Epithelial cell of prostate (primary cell): ENCODE measurements at places on chromosomes 11 and 22.
A peak's percentile ranks its signal among the peaks of the same experiment; 100 is the strongest.

- DNase-seq, result no peak
Measured at GRCh38 chr11:117037279-117037974, 60.8 kb downstream of the SIK3 start.

DNA sequence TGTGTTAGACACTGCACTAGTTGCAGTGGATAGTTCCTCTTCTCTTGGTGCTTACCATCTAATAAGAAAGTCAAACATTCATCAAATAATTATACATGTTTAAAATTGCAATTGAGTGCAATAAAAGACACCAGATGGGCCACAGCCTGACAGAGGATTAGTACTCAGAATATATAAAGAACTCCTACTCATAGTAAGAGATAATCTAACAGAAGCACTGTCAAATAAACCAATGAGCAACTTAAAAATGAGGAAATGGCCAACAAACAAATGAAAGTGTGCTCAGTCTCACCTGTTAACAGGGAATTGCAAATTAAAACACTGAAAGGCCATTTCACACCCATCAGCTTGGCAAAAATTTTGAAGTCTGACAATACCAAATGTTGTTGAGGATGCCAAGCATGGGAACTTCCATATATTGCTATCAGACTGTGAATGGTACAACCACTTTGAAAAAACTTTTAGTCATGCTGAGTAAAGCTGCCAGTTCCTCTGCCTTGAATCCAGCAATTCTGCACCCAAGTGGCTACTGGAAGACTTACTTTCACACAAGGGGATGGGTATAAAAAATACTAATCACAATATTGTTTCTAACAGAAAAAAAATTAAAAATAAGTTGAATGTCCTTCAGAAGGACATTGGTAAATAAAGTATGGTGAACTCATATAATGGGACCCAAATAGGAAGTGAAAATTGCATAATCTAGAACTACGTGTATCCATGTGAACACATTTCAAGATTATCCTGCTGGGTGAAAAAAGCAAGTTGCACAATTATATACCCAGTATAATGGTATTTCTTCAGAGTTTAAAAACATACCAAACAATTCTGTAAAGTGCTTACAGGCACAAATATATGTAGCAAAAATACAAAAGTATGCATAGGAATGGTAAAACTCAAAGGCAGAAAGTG lies 41.4 kb upstream of the CREB3L1 start:
- DNase-seq, result no peak

GRCh38 chr11:36365907-36366306 lies 69.8 kb downstream of the PRR5L start:
- no peak for DNase-seq

- no peak for DNase-seq
Measured at GRCh38 chr11:19802773-19803293, 90.2 kb downstream of the NAV2 start.

DNA sequence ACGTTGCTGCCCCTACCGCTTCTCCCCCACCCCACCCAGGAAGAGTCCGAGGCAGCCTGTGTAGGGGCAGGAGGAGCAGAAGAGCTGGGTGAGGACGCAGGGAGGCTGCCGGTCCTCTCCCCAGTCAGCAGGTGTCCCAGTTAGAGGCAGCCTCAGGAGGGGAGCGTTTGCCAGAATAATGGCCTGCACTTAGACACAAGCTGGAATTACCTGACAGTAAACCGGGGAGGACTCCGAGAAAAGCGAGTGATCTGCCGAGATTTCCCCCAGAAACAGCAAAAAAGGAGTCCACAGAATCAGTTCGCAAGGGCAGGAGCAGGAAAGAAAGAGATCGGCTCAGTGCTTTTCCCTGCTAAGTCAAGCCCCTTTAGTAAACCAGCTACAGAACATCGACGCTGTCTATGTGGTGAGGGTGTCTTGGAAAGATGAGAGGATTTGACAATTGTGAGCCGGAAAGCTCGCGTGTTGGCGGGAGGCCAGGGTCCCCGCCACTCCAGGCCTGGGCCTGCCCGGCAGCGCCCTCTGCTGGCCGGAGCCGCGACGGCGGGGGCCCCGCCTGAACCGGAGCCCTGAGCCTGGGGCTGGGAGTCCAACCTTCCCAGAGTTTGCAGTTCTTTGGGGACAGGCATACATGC lies 17.7 kb upstream of the THRSP start:
- no peak for DNase-seq

GRCh38 chr11:30917859-30918478 lies 331.8 kb upstream of the MPPED2 start:
- DNase-seq, result no peak

- peak; percentile 84 for DNase-seq
Measured at GRCh38 chr11:20035701-20036601, 124.3 kb downstream of the DBX1 start.

GRCh38 chr11:126711977-126712625 lies 288.5 kb downstream of the KIRREL3 start:
- no peak for DNase-seq

DNA sequence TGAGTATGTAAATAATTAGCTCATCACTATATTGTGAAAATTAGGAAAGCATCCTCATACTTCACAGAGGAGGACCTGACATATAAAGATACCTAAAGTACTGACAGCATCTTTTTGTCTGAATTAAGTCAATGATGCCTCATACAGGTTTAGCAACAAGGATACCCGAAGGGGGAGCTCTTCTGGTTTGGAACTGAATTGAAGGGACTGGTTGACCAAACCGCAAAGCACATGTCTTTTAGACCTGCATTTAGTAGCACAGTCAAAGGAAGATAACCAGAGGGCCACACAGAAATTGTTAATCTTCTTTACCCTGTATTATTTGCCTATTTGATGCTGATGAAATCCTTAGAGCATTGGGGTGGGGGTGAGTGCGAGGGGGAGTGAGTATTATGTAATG lies 12.9 kb upstream of the WT1 start:
- no peak for DNase-seq

DNA sequence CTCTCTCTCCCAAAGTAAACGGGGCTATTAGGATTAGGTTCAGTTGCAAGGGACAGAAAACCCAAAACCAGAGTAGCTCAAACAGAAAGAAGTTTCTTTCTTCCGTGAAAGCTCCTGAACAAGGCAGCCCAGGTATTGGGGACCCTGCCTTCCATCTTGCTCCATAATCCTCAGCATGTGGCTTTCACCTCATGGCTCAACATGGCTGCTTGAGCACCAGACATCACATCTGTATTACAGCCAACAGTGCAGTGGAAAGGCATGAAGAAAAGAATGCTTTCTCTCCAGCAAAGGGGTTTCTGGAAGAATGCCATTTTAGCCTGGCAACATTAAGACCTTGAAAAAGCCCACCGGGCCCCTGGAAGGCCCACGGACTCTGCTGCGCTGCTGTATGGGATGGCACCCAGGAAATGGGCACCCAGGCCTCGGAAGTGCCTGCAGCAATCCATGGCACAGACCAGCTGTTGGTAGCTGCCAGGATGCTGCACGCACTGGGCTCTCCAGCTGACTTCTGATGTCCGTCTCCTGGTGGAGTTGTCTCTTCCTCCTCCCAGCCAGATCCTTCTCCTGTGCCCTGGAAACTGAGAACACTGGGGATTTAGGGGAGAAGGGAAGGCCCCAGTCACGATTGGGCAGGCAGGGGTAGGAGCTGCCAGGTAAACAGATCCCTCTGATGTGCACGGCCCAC lies 22.6 kb downstream of the PDGFB start:
- DNase-seq, result no peak

DNA sequence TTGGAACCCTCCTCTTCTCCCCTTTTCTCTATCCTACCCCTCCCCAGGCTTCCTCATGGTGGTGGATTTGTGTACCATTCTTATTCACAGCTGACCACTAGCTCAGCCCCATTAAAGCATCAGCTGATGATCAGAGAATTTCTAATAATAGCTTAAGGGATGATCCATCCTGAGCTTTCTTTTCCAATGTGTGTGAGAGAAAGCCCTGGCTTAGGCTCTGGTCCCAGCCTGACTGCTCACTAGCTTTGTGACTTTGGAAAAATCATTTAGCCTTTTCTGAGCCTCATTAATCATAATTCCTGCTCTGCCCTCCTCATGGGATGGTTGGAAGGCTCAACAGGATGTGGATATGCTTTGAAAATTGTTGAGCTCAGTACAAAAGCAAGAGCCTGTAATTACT lies 26.3 kb upstream of the CCDC90B start:
- DNase-seq, result no peak

- no peak for DNase-seq
Measured at GRCh38 chr11:12188548-12189317, 78.3 kb downstream of the MICAL2 start.

DNA sequence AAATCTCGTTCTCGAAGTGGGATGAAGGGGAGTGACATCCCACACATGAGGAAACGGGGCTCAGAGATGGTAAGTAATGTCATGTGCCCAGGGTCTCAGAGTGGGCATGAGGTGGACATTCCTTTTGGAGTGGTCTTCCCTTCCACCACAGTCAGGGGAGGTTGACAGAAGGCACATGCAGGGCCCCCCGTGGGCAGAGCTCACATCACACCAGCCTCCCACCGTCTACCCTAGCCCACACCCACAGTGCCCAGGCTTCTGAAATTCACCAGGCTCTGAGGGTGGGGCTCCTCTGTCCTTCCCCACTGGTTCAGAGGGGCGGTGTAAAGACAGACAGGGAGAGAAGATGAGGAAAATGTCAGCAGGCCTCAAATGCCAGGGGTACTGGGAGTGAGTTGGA lies 41.1 kb upstream of the TIMP3 start:
- DNase-seq, result no peak

DNA sequence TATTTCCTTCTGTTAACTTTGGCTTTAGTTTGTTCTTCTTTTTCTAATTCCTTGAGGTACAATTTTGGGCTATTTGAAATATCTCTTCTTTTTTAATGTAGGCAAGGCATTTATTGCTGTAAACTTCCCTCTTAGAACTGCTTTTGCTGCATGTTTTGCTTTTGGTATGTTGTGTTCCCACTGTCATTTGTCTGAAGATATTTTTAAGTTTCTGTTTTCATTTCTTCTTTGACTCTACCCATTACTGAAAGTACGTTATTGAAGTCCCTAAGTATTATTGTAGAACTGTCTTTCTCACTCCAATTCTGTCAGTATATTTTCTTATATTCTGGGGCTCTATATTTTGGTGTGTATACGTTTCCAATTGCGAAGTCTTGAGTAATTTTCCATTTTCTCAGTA lies 77.9 kb downstream of the KCNQ1OT1 start:
- DNase-seq, result no peak

DNA sequence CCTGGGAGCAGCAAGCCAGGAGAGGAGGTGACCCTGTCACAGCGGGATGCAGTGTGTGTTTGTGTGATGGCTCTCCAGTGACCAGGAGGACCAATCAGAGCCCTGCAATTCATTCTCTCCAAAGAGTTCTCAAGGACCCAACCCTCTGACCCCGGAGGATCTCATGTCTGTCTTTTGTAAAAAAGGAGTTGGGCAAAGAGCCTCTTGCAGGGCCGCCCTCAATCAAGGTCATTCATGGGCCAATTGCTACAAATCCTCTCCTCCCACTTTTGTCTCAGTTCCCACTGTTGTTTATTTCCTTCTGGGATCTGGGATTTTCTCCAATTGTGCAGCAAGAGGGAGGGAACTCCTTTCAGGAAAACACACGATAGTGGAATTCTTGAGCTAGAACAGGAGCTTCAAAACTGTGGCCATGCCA lies 4.0 kb downstream of the TECTA start:
- no peak for DNase-seq

DNA sequence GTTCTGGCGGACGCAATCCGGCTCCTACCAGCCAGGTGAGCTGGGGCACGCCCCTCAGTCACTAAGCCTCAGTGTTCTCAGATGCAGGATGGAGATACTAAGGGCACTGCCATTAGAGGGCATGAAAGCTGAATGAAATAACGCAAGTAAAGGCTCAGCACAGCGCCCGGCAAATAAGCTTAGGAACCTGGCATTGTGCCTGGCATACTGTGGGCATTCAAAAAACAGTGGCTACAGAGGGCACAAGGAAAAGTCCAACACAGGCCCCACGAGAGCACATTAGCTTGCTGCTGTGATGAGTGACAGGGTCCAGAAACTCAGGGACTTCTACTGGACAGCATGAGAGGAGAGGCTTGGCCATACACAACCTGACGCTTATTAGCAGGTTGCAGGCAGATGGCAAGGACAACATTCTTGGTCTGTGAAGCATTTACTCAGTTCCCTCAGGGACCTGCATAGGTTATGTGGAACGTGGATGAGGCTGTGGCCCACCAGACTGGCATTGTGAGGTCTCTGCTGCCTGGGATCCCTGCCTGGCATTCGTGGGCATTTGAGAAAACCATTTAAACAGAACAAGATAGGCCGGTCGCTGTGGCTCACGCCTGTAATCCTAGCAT lies 12.2 kb downstream of the TXN2 start:
- DNase-seq, result no peak

DNA sequence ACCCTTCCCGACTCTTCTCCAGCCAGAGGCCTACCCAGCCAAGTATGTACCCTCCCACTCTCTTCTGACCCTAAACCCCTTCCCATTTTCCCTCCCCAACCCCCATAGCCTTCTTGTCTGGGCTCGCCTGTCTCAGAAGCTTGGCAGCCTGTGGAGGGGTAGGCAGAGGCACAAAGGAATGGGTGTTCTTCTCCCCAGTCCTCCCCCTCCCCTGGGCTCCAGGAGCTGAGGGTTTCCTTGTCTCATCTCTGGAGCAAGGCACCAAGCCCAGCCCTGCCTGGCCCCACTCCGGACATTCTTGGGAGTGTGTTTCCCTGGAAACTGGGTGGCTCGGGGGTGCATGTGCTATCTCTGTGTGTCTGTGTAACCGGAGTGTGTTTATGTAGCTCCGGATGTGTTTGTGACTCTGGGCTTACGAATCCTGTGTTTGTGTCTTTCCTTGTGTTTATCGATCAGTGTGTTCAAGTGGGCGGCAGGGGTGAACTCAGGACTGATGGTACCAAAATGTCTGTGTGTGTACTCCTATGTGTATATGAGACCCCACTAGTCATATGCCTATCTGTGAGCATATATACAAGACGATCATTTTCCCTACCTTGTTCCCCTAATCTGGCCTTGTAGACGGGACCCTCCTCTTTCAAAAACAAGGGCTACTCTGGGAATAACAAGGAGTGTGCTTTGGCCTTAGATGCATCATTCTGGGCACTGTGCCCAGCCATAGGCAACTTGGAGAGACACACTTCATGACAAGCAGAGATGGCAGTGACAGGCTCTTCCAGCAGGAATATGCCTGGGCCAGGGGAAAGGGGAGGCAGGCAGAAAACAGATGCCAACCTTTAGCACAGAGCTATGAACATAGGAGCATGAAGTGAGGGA lies 10.9 kb downstream of the PHLDB1 start:
- DNase-seq, result no peak

- no peak for DNase-seq
Measured at GRCh38 chr11:122285070-122285988, 169.3 kb upstream of the BLID start.

DNA sequence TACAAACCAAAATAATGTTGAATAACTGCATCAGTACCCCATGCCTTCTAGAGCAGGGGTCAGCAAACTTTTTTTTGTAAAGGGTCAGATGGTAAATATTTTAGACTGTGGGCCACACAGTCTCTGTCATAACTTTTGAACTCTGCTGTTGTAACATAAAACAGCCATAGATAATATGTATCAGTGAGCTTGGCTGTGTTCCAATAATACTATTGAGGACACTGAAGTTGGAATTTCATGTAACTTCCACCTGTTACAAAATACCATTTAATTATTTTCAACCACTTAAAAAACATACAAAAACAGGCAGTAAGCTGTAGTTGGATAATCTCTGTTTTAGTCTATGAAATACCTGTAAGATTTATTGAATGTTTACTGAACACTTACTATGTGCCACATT lies 55.2 kb downstream of the PICALM start:
- no peak for DNase-seq
